PC-9 (cell line): ENCODE measurements at places on chromosomes 12 and 14. TPM values are rescaled to one million over a fixed set of nuclear protein-coding genes. Genes with fewer than 3 reads are reported as not detected.

DNA sequence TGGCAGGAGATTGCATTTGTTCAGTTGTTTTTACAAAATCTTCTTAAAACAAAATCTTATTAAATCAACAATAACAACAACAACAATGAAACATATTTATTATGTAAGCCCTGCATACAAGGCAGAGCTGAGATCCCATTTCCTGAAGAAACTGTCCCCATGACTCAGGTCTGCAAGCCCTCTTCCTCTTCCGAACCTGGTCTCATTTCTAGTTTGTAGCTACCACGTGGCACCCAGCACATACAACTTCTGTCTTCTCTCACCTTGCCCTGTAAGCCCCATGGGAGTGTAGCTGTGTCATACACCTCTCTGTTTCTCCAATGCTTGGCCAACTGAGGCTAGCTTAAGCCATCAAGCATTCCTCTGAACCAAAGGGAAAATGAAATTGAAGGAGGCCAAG is 106.4 kb downstream of the SLC8A3 start:
- no peak for DNase-seq

- no peak for DNase-seq
Measured at GRCh38 chr12:84694116-84694515, 218.5 kb downstream of the SLC6A15 start.

- DNase-seq, result no peak
Measured at GRCh38 chr14:50551877-50552276, 8.1 kb upstream of the ATL1 start.

DNA sequence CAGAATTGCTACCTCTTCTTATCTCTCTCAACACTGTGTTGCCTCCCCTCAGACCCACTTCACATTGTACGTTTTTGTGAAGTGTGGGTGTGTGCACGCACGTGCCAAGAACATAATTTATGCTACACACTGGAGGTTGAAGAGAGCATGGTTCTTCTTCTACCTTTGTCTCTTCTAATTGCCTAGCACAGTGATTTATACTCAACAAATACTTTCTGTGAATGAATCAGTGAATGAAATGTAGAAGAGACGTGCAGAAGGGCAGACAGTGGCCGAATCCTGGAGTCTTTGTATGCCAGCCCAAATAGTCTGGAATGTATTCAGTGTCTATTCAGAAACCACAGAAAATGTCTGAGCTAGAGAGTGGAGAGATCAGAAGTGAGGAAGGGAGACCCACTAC is 4.6 kb upstream of the SAMD4A start:
- DNase-seq, result no peak

- no peak for DNase-seq
Measured at GRCh38 chr12:53201639-53202038, 5.4 kb downstream of the ITGB7 start.

DNA sequence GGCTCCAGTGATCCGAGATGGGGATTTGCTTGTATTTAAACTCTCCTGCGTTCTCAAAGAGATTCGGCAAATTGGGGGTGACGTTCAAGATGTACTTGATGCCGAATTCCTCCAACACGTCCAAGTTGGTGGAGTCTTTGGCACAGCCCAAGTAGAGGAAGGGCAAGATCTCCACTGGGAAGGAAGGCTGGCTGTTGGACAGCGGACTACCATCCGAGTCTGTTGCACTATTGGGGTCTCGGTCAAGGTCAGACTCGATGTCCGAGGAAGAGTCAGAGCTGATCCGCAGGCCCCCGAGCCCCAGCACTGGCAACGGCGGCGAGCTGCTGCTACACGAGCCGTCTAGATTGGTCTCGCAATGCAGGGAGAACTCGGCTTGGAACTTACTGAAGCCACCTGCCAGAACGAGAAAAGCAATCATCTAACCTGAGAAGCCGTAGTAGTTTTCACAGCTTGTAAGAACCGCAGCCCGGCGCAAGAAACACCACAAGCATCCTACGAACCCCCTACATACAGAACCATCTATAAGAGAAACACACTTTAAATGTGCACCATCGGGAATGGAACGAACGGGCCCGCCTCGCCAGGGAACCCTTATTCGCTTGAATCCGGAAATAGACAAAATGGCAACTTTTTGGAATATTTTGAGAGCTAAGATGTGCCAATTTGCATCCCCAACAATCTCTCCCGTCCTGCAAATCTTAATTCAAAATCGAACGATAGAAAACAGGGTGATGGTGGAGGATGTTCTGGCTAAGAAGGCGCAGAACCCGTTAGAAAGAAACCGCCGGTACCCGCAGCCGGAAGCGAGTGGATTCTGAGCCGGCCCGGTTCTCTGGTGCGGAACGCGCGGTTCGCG is 1.4 kb downstream of the DUSP6 start:
- DNase-seq, result peak; percentile 13

CS gene
- total RNA-seq, result 203 and 205 TPM in 2 replicates

- DNase-seq, result no peak
Measured at GRCh38 chr14:102362084-102362483, 606 bp downstream of the CINP start.

DNA sequence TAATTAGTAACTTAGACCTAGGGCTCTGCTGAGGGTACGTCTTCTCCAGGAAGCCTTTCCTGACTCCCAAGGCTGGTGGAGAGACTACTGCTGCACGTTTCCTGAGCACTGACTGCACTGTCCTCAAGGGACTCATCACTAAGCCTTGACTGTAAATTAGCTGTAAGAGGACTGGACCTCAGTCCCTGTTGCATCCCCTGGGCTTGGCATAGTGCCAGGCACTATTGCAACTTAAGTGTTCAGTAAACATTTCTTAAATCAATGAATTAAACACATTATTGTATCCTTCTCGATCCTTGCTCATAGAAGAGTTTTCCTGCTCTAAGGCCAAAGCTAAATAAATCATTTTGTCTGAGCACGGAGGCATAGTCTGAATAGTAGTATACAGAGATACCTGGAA is 31.9 kb upstream of the IFNG-AS1 start:
- no peak for DNase-seq

DNA sequence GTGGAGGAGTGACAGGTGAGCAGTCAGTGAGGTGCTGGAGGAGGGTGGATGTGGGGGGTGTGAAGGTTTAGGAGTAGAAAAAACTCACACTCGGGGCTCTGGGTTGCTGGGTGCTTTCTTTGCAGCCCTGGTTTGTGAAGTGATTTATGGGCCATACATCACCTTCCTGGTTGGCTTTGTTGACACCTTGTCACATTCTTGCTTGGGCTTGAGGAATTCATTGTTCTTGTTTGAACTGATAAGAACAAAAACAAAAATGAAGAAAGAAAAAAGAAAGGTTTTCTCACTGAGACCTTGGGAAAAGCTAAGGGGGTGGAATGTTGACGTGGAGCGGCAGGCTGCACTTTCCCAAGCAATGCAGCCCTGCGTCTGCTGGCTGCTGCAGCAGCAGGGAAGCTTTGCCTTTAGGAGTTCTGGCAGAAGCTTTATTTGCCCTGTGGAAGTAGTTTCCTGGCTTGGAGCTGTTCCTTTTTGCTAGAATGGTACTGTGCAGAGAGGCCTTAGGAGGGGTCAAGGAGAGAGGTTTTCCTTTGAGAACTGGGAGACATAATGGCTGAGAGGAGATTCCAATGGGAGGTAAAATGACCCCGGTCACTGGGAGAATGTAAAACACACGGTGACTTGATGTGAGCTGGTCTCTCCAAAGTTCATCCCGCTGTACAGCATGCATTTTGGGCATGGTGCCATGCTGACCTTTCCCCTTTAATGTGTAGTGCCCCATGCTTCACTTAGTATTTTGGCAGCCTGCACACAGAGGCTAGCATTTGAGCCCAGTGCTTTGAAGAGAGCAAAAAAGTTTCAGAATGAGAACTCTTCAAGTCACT is 52.8 kb downstream of the HMGA2 start:
- peak; percentile 83 for DNase-seq
